Mucosa of descending colon (tissue), 3 donors: ENCODE measurements at places on chromosomes 3 and 15. TPM values are rescaled to one million over a fixed set of nuclear protein-coding genes. Genes with fewer than 3 reads are reported as not detected.

Gene PLA2G4D
- 0.35 TPM for total RNA-seq

Gene CD80
- total RNA-seq, result 0.41 TPM

Gene SH2D7
- 2.2 TPM for total RNA-seq

Gene NTRK3
- 0.78 TPM for total RNA-seq

DNA sequence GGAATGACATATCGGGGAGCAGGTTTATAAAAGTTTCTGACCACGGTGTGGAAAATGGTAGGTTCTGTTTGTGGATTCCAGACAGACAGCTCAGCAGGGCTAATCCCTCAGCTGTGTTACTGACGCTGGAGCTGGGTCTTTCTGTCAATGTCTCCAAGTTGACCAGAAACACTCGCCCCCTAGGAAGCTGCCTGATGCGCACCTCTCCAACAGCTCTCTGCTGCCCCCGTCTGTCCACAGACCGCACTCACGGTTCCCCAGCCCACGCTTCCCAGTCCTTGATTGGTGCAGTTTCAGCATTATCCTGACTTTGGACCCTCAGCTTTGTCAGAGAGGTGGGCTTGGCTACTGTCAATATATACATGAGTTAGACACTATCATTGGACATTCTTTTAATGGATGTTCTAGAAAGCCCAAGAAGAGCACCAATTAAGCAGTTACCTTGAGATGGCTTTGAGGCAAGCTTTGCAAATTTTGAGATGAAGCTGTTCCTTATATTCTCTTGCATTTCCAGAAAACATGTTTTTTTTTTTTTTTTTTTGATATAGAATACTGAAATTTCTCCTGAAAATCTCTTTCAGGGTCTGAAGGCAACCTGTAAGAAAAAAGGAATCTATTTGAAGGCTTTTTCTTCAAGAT, 98.9 kb upstream of the TBC1D5 start:
- peak; percentile 62 for DNase-seq

- DNase-seq, result no peak
Observed at GRCh38 chr15:77846986-77847385, 214.3 kb upstream of the LINGO1 start.

- DNase-seq, result no peak
Observed at GRCh38 chr3:181298421-181298820, 308.9 kb upstream of the DNAJC19 start.
